ENCODE measurements at places on chromosomes 1 and 21. TPM values are rescaled to one million over a fixed set of nuclear protein-coding genes. Genes with fewer than 3 reads are reported as not detected.

Gene KRTAP10-12
- total RNA-seq = not detected

Gene C1orf167
- total RNA-seq = 0.14 TPM

Gene TFF2
- total RNA-seq = not detected

Gene THEM5
- total RNA-seq = 0.09 TPM

Gene PGLYRP3
- 0.14 TPM for total RNA-seq

Gene MANEAL
- total RNA-seq = 1.5 TPM

Gene NUP210L
- 0.14 TPM for total RNA-seq

Gene ILDR2
- total RNA-seq = 0.90 TPM

Gene FLG
- 0.28 TPM for total RNA-seq

Gene SIK1
- 1.1 TPM for total RNA-seq

Gene JUN
- 51.0 TPM for total RNA-seq

Gene SV2A
- 1.8 TPM for total RNA-seq

Gene LCK
- 467 TPM for total RNA-seq

Gene TCEA3
- total RNA-seq = 3.0 TPM

Gene AGT
- total RNA-seq = 2.3 TPM

Gene TSPEAR
- total RNA-seq = 0.38 TPM

Gene CORT
- 0.24 TPM for total RNA-seq

Gene SYCP1
- 0.05 TPM for total RNA-seq

Gene ATP1A4
- 0.28 TPM for total RNA-seq

Gene ZNF362
- total RNA-seq = 11.0 TPM

Gene MCOLN3
- total RNA-seq = 5.6 TPM

Gene SASS6
- 7.4 TPM for total RNA-seq

Gene PLPP3
- total RNA-seq = 30.8 TPM

Gene CYP4B1
- 1.1 TPM for total RNA-seq

Gene NID1
- 4.6 TPM for total RNA-seq

Gene RNF115
- total RNA-seq = 8.8 TPM

Gene ROR1
- 5.2 TPM for total RNA-seq

Gene DENND2D
- total RNA-seq = 106 TPM

Gene BEND5
- total RNA-seq = 21.8 TPM

Gene MYBPH
- 0.99 TPM for total RNA-seq

Gene JMJD4
- total RNA-seq = 17.8 TPM

Gene DCST2
- total RNA-seq = 0.24 TPM

Gene RPTN
- 0.09 TPM for total RNA-seq

Gene TFF3
- 5.1 TPM for total RNA-seq

Gene FAM76A
- total RNA-seq = 8.9 TPM

Gene CITED4
- 1.3 TPM for total RNA-seq

Gene MNDA
- 21.6 TPM for total RNA-seq

Gene ADGRL2
- total RNA-seq = 12.1 TPM

Gene PRAMEF4
- total RNA-seq = not detected

Gene ANGPTL3
- not detected for total RNA-seq

Gene MAP3K21
- total RNA-seq = 0.94 TPM

Gene ADAMTSL4
- total RNA-seq = 0.80 TPM

Gene ABL2
- 3.5 TPM for total RNA-seq

Gene FCMR
- 38.9 TPM for total RNA-seq

Gene LCE3E
- not detected for total RNA-seq

Gene ZNF683
- total RNA-seq = 0.57 TPM

Gene KRTAP10-3
- total RNA-seq = not detected

Gene DMRTB1
- not detected for total RNA-seq

Gene CD244
- total RNA-seq = 10.3 TPM

Gene NR1I3
- not detected for total RNA-seq

Gene TNN
- total RNA-seq = 0.38 TPM

Gene BACE2
- total RNA-seq = 5.9 TPM

Gene APH1A
- total RNA-seq = 74.2 TPM

Gene IL22RA1
- total RNA-seq = not detected

Gene RGS18
- total RNA-seq = 8.8 TPM

Gene ZBTB40
- total RNA-seq = 8.7 TPM

Measured in thymus (tissue), 14 donors.